ENCODE measurements at places on chromosomes 7 and 10.

DNA sequence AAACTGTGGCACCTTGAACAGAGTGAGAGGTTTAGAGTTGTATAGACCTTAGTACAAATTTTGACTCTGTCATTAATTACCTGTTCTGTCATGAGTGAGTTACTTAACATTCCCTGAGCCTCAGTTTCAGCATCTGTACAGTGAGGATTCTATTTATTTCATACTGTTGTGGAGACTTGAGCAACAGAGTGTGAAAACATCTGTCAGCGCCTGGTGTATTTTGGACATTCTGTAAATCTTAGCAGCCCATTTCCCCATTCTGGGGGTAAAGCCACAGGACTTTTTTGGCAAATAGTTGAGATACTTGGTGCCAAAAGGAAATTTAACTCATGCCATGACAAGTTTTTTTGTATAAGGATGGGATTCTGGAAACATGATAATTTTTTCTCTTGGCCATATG, 94.8 kb downstream of the AUTS2 start:
- no peak for DNase-seq

DNA sequence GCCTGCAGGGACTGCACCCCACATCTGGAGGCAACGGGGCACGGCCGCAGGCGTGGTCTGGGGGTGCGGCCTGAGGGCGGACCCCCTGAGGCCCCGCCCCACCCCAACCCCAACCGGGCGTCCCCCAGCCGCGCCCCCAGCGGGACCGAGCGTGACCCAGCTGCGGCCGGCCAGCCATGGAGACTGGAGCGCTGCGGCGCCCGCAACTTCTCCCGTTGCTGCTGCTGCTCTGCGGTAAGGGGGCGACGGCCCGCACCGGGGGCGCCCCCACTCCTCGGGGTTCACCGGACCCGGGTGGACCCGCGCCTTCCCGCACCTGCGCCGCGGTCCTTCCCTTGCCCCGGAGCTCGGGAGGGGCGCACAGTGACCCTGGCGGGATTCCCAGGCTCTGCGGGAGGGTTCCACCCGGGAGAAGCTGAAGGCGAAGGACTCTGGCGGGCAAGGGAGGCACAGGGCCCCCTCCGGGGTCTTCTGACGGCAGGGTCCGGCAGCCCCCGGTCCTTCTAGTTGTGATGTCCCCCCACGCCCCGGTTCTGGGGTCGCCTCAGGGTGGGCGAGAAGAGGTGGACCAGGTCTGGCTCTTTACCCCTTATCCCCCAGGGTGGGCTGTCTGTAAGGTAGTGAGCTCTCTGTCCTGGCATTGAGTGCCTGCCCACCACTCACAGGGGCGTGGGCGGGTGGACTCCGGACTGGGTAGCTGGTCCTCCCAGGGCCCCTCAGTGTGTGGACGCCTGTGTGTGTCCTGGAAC, at the start of gene RAMP3:
Gene RAMP3 (plus strand): TSS at position 139 of the 749 bp plus-strand sequence. CDS start 38 bp downstream, at position 177.
- no peak for DNase-seq

DNA sequence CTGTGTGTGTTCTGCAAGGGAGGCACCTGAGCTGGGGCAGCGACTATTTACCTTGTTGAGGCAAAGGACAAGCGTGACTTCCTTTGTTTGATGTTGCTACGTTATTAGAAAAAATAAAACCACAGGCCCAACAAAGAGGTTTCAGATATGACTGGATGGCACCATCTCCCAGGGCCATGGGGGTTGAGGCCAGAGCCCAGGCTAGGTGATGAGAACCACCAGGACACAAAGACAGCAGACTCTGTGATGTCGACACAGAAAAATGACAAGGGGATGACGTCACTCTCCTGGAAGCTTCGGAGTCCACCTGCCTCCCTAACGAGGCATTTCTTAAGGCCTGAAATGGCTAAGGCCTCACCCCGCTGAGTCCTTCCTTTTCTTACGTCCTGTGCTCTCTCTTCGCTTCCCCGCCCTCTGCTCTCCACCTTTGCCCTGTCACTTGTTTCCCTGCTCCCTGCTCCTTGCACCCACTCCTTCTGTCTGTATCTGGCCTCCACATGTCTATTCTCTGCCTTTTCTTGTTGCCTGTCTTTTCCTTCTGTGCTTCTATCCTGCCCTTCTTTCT, 83.0 kb upstream of the ADRB1 start:
- no peak for DNase-seq

- DNase-seq, result no peak
Measured at GRCh38 chr10:119209736-119210355, 2.5 kb downstream of the GRK5 start.

- DNase-seq, result no peak
Measured at GRCh38 chr7:22545529-22545928, 45.5 kb upstream of the STEAP1B start.

- no peak for DNase-seq
Measured at GRCh38 chr10:78046711-78047269, 13.1 kb downstream of the RPS24 start.

- no peak for DNase-seq
Measured at GRCh38 chr7:101932083-101932482, 114.7 kb downstream of the CUX1 start.

DNA sequence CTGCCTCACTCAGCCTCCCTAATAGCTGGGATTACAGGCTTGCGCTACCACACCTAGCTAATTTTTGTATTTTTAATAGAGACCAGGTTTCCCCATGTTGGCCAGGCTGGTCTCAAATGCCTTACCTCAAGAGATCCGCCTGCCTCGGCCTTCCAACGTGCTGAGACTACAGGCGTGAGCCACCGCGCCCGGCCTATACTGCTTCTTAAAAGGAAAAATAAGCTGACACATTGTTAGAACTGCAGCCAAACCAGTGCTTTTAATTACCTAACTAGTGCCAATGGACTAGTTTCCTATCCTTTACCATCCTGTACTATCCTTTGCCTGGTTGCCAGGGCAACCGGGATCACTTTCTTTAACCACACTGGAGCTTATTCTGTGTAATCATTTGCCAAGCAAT, 108.0 kb downstream of the LRRTM3 start:
- no peak for DNase-seq

DNA sequence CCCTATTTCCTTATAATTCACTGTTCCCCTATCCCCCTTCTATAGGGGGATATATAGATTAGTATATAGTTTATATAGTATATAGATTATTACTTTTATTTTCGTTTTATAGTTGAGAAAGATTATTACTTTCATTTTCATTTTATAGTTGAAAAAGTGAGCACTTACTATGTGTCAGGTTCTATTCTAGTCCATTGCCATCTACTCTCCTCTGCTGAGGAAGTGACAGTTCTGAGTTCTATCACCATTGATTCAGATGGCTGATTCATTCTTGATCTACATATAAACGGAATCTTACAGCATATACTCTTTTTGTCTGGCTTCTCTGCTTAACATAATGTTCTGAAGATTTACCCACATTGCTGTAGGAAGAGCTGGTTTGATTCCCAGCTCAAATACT, 20.7 kb upstream of the CAV2 start:
- DNase-seq, result no peak

DNA sequence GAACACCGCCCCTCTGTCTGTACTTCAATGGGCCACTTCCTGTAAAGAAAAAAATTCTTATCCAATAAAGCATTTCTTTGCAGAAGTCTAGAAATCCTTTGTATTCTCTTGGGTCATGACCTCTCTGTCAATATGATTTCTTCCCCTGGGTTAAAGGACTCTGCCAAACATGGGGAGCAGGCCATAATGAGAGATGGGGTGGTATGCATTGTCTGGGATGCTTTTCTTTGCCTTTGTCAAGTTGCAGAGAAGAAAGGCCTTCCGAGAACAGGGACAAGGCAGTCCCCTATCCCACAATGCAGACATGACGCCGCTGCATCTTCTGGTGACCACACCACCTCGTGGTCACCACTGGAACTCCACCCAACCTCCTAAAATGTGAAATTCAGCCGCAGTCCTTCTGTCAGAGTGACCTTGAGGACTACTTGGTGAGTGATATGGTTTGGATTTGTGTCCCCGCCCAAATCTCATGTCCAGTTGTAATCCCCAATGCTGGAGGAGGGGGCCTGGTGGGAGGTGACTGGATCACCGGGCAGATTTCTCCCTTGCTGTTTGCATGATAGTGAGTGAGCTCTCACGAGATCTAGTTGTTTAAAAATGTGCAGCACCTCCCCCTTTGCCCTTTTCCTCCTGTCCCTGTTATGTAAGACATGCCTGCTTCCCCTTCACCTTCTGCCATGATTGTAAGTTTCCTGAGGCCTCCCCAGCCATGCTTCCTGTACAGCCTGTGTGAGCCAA, 15.2 kb upstream of the FRMPD2 start:
- peak; percentile 60 for DNase-seq

GRCh38 chr7:20193242-20193777, 23.9 kb downstream of the MACC1 start:
- DNase-seq, result no peak

GRCh38 chr7:105775580-105775979, 100.8 kb downstream of the ATXN7L1 start:
- DNase-seq, result no peak

DNA sequence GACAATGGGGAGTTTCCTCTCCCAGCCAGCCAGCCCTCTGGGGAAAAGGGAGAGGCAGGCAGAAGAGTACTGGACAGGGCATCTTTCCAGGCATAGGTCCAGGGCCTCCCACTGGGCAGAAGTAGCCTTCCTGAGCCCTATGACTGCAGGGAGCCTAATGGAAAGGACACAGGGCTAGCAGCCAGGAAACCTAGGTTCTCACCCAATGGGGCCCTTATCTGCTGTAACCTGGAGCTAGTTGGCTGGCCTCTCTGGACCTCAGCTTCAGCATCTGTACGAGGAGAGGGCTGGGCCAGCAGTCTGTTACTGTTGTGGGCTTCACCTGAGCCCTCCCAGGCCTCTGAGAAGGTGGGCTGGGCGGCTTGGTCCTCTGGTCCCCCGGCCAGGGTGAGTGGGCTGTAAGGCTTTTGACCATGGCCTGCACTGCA, 22.4 kb downstream of the LDB3 start:
- no peak for DNase-seq

DNA sequence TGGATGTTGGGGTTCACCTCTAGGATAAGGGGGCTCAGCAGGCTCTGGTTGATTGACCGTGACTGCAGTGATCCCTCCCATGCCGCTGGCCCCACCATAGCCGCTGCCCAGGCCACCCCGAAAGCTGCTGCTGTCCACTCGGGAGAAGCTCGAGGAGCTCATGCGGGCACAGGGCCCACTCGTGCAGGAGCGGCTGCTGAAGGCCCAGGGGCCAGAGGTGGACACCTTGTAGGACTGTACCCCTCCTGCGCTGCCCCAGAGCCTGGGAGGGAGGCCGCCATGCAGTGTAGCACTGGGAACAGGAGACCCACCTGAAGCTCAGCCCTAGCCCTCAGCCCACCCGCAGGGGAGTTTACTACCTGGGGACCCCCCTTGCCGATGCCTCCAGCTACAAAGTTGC, 70.0 kb downstream of the CHRM2 start:
- DNase-seq, result no peak

GRCh38 chr10:72133517-72133916, 45.2 kb upstream of the SPOCK2 start:
- no peak for DNase-seq

DNA sequence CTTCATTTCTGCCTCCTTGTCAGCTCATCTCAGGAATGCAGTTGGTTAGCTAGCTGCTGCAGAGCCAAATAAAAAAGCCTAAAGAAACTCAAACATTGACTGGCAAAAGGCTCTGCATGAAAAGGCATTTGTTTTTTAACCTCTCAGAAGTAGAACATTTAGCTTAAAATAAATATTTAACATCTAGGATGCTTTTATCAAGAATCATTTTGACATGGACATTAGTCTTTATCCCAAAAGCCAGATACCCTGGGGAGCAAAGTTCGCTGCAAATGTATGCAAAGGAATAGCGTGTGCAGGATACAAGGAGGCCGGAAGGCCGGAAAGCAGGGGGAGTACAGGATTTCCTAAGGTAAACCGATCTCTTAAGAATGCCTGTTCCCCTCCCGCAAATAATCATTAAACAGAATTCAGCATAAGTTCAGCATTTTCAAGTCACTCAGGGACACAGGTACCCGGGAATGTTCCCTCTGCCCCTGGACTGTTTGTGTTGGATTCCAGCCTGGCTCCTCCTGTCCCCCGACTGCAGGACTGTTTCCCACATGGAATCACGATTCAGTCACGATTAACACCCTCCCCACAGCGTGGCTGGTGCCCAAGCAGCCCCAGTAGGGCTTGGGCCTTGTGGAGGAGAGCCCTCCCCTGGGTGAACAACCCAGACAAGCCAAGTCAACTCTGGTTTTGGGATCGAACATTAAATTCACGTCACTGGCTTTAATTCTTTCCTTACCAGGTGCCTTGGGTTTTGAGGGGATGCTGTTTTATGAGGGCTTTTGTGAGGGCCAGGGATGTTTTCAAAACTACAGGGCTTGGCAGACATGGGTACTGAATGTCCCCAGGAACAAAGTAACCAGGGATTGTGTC, 97.8 kb downstream of the HIPK2 start:
- DNase-seq, result no peak

- DNase-seq, result no peak
Measured at GRCh38 chr7:4067874-4068273, 614.2 kb upstream of the FOXK1 start.

DNA sequence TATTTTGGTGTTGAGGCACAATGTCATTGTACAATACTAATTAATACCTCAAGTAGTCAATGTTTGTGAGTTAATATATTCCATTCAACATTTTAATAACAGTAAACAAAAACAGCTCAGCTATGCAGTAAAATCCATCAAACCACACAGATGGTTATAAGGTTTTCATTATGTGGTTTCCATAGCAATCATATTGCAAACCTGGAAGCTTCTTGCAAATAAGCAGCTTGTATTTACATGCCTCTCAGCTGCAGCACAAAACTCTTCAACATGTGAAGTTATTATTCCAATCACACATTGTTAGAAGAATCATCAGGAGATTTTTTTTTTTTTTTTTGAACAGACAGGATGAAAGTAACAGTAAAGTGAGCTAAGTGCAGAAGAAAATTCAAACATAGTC, 170.2 kb downstream of the SKAP2 start:
- DNase-seq, result no peak

- no peak for DNase-seq
Measured at GRCh38 chr7:78521961-78522360, 723.4 kb downstream of the PHTF2 start.

DNA sequence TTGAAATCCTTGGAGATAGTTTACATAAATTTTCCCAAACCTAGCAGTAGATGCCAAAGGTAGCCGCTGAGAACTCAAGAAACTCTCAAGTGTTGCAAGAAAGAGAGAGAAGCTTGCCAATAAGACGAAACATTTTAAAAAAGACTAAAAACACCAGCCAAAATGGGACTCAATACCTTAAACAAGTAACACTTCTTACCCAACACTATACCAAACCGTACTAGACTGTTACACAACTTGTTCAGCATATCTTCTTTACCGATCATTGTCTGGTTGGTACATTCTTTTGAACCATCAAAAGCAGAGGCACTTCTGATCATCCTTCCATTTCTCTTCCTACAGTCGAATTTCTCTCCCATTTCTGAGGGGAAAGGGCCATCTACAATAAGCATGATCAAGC, 4.8 kb upstream of the PTPN12 start:
- no peak for DNase-seq

- no peak for DNase-seq
Measured at GRCh38 chr10:6061056-6061455, 1.1 kb downstream of the IL2RA start.

- no peak for DNase-seq
Measured at GRCh38 chr7:68720697-68721096, 877.6 kb upstream of the AUTS2 start.

GRCh38 chr7:20330928-20331909, 519 bp downstream of the ITGB8 start:
- DNase-seq, result no peak
